Naive thymus-derived CD4-positive, alpha-beta T cell (primary cell): ENCODE measurements at places on chromosomes 4 and X. TPM values are rescaled to one million over a fixed set of nuclear protein-coding genes. Genes with fewer than 3 reads are reported as not detected.

Gene ATP7A
- 5.4 TPM for polyA plus RNA-seq

Gene ABCG2
- polyA plus RNA-seq, result 0.26 TPM

GRCh38 chrX:71053217-71053621 lies 14.9 kb downstream of the SNX12 start:
- DNase-seq, result no peak
- no peak overlapping the region for H3K27ac ChIP-seq
- H3K4me1 ChIP-seq, result no peaks in the 10 kb centered on the region
- no peaks in the 10 kb centered on the region for H3K36me3 ChIP-seq
- H3K4me3 ChIP-seq, result no peak overlapping the region
- H3K27me3 ChIP-seq, result no peaks in the 10 kb centered on the region

DNA sequence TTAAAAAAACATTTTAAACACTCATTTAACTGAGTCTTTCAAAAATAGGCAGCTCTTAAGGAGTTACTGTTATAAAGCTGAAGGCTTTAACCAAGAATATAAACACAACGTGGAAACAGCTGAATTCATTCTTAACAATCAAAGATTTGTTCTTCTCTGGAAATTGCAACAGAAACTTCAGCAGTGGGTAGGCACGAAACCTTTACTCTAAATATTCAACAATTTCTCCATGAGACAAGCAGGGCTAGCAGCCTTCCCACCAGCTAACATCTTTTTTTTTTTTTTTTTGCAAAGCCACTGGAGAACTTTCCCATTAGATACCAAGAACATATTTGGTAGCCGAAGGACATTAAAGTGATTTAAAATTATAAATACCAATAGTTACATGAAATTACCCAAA lies 78.2 kb upstream of the PRSS48 start:
- no peak overlapping the region for H3K4me3 ChIP-seq
- H3K4me1 ChIP-seq, result no peaks in the 10 kb centered on the region
- no peaks in the 10 kb centered on the region for H3K27me3 ChIP-seq
- no peak overlapping the region for H3K27ac ChIP-seq
- H3K36me3 ChIP-seq, result no peaks in the 10 kb centered on the region

- no peaks in the 10 kb centered on the region for H3K36me3 ChIP-seq
- H3K4me1 ChIP-seq, result no peaks in the 10 kb centered on the region
- no peak overlapping the region for H3K4me3 ChIP-seq
- DNase-seq, result peak; percentile 91
- peak overlapping the region; percentile 54 for H3K27ac ChIP-seq
These were observed 288.3 kb downstream of the CHIC1 start for GRCh38 chrX:73851014-73852009.

DNA sequence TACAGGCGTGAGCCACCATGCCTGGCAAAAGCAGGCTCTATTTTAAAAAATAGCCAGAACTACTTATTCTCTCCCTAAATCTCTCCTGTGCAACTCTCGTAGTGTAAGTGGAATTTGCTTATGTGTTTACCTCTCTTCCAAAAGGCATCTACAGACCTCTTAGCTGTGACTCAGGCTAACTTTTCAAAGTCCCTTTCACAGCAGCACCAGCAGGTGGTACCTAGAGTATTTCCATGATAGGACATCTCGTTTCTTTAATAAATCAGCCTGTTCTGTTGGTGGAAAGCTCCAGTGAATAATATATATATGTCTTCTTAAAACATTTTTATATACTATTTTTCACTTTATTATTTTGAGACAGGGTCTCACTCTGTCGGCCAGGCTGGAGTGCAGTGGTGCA lies 89.0 kb downstream of the NSUN7 start:
- H3K4me3 ChIP-seq, result no peak overlapping the region
- H3K4me1 ChIP-seq, result no peaks in the 10 kb centered on the region
- DNase-seq, result no peak

Gene FRG2
- polyA plus RNA-seq, result not detected

- H3K27ac ChIP-seq, result no peak overlapping the region
- H3K27me3 ChIP-seq, result no peaks in the 10 kb centered on the region
- peaks cover 6% of the 10 kb centered on the region for H3K36me3 ChIP-seq
- DNase-seq, result peak; percentile 53
- H3K4me3 ChIP-seq, result no peak overlapping the region
- H3K4me1 ChIP-seq, result no peaks in the 10 kb centered on the region
These were observed 75.0 kb downstream of the PTTG2 start for GRCh38 chr4:38034986-38035882.
